ENCODE measurements at places on chromosomes 12 and 14.
A peak's percentile ranks its signal among the peaks of the same experiment; 100 is the strongest.

DNA sequence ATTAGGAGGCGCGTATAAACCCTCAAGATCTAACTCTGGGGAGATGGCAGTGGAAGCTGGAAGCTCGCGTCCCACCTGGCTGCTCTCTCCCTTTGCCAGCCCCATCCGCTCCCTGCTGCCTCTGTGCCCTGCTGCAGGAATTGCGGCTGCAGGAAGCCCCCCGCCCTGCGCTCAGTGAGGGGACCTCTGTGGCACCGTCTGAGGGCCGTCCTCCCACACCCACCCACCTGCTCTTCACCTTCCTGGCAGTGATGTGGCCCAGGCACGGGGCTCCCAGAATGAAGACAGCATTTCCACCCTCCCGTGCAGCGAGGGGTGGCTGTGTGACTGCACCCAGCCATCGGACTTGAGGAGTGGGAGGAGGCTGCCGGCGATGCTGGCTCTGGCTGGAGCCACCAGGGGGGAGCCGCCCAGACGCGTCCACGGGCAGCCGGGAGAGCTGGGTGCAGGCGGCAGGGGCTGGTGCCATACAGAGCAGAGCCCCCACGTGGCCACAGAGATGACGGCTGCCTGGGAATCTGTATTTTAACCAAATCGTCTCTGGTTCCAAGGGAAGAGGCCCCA lies 28.3 kb upstream of the GALNT9 start:
- DNase-seq = no peak

GRCh38 chr14:69750495-69750894 lies 16.4 kb upstream of the SRSF5 start:
- no peak for DNase-seq

- DNase-seq = no peak
Observed at GRCh38 chr14:56135668-56136067, 17.5 kb downstream of the PELI2 start.

DNA sequence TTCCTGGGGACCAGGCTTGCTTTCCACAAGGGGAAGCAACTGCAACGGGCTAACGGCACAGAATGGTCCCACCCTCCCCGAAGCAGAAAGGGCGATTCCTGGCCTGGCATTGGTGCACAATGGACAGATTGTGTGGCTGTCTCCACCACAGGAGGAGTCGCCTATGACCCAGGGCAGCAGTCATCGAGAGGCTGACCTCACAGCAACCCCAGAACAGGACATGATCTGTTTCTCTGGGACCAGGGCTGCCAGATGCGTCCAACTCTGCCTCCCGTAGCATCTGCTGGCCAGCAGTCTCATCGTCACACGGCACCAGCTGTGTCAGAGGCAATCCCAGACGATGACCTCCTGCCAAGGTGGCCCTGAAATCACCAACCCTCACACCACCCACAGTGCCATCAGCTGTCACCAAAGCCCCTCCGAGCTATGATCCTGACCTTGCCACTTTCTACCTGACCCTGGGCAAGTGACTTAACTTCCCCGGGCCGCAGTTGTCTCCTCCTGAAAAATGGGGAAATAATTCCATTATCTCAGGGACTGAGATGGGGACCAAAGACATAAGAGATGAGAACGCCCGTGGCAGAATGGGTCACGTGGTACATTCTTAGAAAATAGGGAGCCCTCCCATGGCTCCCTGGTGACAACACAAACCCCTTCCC lies 86.7 kb downstream of the CHGA start:
- no peak for DNase-seq

- DNase-seq = peak; percentile 71
Observed at GRCh38 chr12:68482660-68483059, 128.0 kb upstream of the RAP1B start.

DNA sequence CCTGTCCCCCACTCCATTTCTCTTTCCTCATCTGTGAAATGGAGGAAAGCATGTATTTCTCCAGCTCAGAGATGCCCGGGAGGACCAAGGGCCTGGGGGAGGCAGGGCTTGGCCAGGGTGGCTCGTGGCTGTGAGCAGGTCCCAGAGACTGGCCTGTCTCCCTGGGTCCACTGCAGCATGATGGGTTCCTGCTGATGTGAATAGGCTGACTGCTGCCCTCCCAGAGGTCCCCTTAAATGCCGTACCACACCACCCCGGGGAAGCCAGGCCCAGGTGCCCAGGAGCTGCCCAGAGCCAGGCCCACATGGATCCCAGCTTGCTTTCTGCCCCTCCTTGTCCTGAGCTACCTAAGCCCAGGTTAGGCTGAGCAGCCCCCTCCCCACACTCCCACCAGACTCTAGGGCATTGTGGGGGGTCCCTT lies 158.2 kb upstream of the C14orf180 start:
- DNase-seq = no peak

DNA sequence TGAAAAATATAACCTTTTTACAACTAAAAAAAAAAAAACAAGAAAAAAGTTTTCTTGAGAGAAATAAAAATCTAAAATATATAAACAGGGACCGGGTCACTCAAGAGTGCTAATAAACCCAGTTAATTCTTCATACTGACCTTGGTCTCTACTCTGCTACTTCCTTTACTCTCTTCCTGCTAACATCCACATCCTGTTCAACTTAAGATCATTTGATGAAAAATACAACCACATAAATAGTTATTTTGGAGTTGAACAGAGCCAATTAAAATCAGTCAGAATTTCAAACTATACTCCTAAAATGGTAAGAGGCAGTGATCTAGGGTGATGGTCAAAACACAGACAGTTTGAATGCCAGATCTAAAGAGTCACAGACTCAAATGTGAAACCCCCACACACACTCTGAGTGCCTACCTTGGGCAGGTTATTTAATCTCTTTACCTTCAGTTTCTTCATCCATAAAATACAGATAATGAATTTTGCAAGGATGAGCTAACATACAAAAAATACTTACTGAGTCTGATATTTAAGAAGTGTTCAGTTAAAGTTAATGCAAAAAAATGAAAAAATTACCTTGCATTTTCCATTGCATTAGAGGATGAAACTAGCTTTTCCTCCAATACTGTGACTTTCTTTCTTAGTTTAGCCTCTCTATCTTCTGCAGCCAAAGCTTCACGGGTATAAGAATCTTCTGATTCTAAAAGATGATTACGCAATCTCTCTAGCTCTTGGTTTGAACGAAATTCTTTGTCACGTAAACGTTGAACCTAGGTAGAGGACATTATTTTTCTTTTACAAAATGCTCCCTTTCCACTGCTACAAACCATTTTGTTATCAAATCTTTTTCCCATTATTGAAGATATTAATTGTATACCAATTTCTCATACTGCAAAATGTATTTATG lies 40.9 kb downstream of the TRIP11 start:
- DNase-seq = no peak

DNA sequence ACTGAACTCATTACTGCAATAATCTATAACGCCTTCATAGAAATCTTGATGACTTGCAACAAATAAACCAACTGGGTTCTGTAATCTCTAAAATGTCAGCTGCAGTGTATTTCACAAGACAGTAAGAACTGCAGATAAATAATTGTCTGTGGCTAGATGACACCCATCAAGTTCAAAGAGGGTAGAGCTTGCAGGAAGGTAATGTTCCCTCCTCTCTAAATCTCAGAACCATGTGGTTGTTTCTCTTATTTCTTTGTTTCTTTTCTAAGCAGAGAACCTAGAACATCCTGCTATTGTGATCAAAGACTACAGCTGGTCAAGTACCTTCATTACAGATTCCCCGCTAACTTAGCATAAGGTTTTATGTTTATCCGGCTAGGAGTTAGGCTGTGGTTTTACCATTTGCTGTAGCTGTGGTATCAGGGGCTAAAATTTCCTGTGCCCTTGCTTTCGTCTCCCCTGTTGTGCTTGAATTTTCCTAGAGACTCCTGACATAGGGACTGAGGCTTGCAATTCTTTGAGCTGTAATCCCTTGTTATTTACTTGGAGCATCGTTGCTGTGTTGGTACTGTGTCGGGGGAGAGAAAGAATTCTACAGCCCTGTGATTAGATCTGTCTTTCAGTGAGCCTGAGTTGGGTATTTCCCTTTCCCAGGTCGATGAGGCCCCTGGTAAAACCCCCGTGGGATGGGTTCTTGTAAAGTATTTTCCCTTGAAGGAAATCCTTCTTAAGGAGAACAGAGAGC lies 253.1 kb upstream of the BTG1 start:
- peak; percentile 77 for DNase-seq

GRCh38 chr12:54261815-54262402 lies 18.0 kb downstream of the CBX5 start:
- no peak for DNase-seq

DNA sequence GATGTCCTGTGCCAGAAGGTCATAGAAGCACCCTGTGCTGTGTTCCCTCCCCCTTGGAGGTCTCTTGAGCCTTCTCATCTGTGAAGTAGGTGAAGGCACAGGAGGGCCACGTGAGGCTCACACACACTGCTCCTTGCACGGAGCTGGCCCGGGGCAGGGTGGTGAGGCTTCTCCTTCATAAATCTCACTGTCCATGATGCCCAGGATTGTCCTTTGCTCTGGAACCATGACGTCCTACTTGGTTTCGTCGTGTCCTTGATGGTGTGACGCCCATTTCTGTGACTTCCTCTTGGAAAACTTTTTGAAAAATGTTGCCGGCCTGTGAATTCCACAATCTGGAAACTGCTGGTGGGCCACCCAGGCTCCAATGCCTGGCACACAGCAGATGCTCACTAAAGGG lies 34.4 kb downstream of the SH2B3 start:
- no peak for DNase-seq
